CD8-positive, alpha-beta T cell (primary cell): ENCODE measurements at places on chromosomes 1 and 21.

DNA sequence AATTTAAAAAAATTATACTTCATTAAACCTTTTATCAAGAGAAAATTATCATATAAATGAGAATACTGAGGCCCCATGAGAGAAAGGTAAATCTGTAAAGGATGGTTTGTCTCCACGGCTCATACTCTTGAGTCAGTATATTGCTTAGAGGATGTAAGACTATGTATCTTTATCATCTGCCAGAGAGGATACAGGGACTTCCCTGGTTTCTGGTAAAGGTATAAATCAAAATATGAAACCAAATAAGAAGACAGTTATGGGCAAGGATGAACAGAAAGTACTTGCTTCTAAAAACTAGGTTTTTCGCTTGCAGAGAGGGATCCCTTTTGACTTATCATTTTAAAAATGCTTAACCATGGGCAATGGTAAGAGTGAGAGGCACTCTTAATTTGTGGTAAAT, 112.4 kb downstream of the POU2F1 start:
- DNase-seq, result no peak

DNA sequence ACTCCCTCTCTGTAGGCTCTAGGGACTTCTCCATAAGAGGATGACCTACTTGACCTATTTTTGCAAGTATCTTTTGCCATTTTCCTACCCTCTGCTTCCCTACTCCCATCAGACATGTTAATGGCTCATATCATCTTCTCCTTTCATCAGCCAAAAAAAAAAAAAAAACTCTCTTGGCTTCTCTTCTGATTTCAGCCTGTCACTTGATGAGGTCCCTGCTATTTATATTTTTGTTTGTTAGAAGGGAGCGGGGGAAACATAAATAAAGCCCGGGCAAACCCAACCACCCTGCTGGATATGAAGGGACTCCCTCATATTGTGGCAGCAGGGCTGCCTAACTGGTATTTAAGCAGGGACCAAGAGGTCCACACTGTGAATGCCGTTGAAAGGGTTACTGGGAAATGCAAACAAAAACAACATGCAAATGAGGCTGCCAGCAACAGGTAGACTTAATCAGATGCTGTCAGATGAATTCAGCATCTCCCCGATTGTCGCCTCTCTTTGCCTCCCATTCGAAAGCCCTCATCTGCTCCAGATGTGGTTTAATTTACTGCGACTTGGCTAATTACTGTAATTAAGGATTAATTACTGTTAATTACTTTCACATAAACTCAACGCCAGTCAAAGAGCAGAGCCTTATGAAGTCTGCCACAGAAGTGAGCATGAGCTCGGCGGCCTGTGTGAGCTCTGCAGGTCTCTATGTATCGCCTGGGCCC, 172.3 kb downstream of the PBX1 start:
- no peak for DNase-seq

- DNase-seq, result no peak
Measured at GRCh38 chr1:82465024-82465423, 664.3 kb downstream of the ADGRL2 start.

DNA sequence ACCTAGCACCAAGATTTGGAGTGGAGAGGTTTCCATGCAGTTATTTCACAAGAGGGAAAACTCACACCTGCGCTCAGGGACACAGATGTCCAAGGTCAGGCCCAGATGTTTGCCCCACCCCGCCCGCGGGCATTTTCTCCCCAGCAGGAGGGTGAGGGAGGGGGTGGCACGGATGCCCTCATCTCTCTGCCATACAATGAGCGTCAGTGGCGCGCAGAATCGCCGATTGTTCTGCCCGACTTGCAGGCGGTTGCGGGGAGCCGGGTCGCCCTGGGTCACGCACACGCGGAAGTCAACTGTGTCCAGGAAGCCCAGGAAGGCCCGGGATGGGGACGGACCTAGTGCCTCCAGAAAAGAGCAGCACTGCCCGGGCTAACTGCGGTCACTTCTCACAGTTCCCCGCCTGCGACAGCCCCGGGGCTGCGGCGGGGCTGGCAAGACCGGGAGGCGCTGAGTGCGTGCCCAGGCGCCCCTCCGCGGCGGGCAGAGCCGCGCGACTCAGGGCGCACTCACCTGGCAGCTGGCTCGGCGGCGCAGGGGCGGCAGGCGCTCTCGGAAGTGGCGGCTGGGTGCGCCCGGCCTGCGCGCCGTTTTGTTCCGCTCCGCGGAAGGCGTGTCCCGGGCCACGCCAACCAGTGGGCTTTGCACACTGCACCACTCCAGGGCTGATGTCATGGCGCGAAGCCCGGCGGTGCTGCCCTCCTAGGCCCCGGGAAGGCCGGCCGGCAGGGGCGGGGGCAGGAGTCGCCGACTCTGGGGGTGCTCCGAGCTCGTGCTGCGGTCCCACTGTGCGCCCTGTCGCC, at the start of gene CSRP1:
Gene CSRP1, minus strand, starts transcription at position 567 of the 803 bp plus-strand sequence. CDS start 10,820 bp downstream, outside the sequence.
- DNase-seq, result peak; percentile 87

DNA sequence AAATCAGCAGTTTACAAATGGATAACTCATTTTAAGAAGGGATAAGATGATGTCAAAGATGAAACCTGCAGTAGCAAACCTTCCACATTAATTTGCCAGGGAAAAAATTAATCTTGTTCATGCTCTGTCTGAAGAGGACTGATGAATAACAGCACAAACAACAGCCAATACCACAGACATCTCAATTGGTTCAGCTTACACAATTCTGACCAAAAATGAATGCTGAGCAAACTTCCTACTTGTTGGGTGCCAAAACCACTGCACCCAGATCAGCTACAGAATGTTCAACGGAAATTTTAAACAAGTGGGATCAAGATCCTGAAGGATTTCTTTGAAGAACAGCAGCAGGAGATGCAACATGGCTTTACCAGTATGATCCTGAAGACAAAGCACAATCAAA, 98.3 kb downstream of the COQ8A start:
- no peak for DNase-seq

GRCh38 chr1:50665413-50665812, 242.2 kb upstream of the DMRTA2 start:
- no peak for DNase-seq

GRCh38 chr21:46114963-46115362, 17.1 kb downstream of the COL6A2 start:
- peak; percentile 6 for DNase-seq

DNA sequence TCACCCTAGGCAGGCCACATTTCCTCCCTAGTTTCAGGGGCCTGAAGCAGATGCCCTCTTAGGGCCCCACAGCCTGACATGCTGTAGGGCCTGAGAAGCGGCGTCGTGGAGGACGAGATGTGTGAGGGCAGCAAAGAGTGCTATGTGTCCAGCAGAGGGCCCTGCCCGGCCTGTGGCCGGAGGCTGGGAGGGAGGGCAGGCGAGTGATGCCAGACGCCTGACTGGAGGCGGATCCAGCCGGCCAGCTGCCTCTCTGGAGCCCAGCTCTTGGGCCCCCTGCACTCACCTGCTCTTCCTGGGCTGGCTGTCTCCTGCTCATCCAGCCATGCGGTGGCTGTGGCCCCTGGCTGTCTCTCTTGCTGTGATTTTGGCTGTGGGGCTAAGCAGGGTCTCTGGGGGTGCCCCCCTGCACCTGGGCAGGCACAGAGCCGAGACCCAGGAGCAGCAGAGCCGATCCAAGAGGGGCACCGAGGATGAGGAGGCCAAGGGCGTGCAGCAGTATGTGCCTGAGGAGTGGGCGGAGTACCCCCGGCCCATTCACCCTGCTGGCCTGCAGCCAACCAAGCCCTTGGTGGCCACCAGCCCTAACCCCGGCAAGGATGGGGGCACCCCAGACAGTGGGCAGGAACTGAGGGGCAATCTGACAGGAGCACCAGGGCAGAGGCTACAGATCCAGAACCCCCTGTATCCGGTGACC, at the start of gene GPR37L1:
Gene GPR37L1, plus strand, starts transcription at position 279 of the 697 bp plus-strand sequence. Its CDS starts 47 bp downstream, at position 326.
- no peak for DNase-seq

GRCh38 chr21:31710586-31710985, 21.3 kb downstream of the SCAF4 start:
- no peak for DNase-seq

DNA sequence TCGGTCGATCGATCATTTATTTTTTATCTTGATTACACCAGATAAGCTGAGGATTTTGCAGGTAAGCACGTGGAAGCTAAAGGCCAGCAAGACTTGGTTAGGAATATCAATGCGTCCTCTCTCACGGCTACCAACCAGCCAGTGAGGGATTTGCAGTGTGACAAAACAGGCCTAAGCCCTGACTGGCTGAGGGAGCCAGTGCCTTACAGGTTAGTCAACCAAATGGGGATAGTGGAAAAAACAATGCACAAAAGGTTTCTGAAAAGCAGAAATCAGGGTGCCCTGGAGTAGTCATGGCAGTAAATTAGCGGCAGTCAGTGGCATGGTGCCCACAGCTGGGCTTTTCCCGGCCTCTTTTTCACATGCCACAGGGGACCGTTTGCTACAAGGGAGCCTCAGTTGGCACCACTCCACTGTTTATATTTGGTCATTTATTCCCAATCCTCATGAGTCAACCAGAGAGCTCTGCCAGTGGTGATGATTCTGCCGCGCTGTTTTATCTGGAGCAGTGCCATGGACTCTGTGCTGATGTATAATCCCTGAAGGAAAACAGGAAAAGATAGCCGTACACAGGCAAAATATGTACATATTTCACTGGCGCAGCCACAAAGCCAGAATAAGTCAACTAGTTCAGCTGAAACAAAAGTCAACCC, 167.6 kb downstream of the RHOU start:
- no peak for DNase-seq

DNA sequence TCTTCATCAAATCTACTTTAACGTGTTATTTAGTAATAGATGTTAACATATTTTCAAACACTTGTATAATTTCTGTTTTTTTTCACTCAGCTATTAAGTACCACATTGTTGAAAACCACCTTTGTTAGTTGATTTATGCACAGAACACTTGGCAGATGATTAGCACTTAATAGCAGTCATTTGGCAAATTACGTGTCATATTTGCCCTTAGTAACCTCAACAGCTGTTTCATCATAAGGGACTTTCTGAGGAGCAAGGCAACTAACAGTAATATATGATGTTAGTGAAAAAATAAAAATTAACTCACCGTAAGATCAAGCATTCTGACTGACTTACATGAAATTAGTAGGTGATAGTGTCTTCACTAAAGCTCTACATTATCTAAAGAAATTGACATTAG, 186.4 kb downstream of the HMCN1 start:
- no peak for DNase-seq

DNA sequence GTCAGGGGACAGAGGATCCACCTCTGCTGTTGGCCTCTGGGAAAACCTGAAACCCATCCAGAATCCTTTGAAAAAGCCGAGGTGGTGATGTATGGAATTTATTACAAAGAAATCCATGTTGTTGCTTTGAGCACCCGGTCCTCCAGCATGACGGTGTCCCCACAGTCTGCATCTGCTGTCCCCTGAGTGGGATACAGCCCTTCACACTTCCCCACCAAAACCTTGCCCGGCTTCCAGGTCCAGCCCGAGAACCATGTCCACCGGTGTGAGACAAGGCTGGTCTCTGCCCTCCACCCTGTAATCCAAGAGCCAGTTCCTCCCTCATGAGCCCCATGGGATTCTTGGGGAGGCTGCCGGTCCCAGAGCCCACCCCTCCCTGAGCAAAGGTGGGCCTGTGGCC, 70.5 kb downstream of the STUM start:
- no peak for DNase-seq

DNA sequence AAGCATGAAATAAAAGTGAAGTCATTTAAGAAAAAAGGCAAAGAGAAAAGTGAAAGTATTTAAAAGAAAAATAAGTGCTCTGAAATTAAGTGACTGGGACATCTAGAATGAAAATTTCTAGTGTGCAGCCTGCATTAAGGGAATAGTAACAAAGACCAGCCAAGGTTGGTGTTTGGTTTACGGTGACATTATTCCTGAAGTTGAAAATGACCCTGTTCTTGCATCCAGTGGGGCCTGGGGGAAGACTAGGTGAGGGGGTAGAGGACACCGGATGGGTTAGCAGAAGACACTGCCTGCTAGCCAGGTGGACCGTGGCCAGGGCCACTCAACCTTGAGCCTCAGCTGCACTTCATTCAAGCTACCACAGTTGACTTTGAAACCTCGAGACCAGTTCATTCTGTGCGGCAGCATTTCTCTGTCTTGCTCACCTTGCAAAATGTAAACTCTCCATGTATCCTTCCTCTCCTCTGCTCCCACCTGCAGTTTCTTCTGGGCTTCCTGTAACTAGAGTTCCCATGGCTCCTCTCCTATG, 14.3 kb upstream of the KCNK1 start:
- no peak for DNase-seq

- DNase-seq, result no peak
Measured at GRCh38 chr1:163610486-163610885, 288.7 kb downstream of the NUF2 start.
